ENCODE measurements at places on chromosomes 7 and 10.

- DNase-seq, result no peak
Measured at GRCh38 chr7:70614237-70615045, 517.5 kb upstream of the GALNT17 start.

- no peak for DNase-seq
Measured at GRCh38 chr7:16978358-16979244, 96.8 kb upstream of the AGR3 start.

DNA sequence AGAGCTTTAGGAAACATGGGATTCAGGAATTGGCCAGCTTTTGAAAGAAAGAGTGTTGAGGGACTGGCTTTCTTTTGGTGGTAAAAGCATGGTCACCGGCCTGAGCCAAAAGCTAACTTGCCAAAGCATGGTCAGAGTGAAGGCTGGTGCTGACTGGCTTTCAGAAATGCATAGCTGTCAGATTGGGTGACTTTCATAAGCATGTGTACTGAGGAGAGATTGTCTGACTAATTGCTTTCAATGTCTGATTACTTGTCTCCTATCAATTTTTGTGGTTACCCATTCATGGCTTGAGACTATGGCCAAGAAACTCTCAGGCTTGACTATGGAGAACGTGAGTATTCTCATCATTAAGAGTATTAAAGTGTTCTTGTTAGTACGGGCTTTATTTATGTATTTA is 28.2 kb downstream of the ZNF25 start:
- no peak for DNase-seq

- no peak for DNase-seq
Measured at GRCh38 chr10:31584098-31584631, 265.1 kb downstream of the ZEB1 start.

DNA sequence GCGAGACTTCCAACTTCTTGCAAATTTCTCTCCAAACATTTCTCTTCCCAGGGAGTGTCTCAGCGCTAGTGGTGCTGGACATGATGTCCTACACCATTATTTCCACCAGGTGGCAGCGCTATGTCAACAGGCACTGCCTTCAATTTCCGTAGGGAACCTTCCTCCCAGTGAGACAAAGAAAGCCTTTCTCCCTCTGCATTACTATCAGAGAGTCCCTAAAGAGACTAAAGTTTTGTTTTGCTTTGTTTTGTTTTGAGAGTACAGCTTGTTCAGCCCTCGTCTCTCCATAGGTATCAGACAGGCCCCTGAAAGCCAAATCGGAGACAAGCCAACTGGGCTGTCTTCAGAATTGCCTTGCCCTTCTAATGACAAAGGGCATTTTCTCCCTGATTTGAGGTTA is 44.2 kb upstream of the GGCT start:
- DNase-seq, result no peak

- DNase-seq, result no peak
Measured at GRCh38 chr10:33005322-33006301, 47.6 kb upstream of the ITGB1 start.

GRCh38 chr7:14598978-14599377 is 303.6 kb downstream of the DGKB start:
- no peak for DNase-seq

- DNase-seq, result no peak
Measured at GRCh38 chr7:132225216-132226030, 350.8 kb downstream of the PLXNA4 start.

DNA sequence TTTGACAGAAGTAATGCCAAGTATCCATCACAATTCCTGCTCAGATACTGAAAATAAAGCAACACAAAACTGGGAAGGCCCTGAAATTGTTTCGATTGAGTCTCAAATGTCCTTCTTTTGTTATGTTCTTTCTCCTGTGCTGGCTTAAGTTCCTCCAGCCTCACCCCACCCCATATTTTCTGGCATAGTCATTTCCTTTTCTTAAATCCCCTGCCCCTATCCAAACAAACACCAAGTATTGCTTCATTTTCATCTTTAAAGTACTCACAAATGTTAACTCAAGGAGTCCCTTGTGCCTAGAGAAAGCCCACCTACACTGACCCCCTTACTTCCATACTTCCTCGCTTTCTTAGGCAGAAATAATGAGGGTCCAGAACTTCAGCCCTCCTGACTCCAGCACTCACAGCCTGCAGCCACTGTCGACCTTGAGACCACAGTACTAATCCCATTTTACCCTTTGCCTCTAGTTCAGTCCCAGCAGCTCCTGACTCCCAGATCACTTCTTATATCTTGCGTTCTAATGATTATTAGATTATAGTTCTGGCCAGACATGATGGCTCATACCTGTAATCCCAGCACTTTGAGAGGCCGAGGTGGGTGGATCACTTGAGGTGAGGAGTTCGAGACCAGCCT is 73.2 kb upstream of the ST8SIA6 start:
- DNase-seq, result no peak

DNA sequence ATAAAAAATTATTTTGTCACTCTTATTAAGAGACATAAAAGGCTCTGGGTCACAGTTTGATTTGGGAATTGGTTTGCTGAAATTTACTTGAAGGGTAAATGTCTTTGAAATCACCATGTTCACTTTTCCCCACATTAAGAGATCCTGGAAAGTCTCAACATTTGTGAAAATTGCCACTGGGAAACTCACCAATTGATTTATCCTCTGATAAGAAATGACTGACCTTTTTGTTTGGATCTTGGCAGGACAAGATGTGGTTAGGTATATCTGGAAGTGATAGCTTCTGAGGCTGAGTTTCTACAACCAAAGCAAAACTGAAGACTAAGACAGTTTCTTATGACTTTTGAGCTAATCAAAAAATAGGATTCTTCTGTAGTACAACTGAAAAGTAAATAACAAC is 107.1 kb upstream of the TMEM106B start:
- DNase-seq, result no peak

DNA sequence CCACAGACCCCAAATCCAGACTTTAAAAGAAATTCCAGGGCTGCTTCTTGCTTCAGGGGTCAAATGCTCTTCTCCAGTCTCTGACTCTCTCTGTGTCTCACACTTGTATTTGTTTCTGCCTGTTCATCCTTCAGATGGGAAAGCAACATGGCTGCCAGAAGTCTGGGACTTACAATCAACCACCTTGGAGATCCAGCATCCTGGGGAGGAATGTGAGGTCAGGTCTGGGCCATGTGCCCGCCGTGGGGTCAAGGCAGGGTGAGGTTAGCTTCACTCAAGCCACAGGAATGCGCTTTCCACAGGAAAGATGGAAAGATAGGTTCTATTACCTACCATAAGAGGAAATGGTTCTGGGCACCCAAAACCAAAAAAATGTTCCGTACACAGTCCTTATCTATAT is 34.3 kb upstream of the NPVF start:
- no peak for DNase-seq

- no peak for DNase-seq
Measured at GRCh38 chr7:27709137-27710075, 30.6 kb upstream of the TAX1BP1 start.

Measured in CD8-positive, alpha-beta memory T cell (primary cell).